Mesenchymal stem cell (in vitro differentiated cells and primary cell): ENCODE measurements at places on chromosomes 3 and 15.

DNA sequence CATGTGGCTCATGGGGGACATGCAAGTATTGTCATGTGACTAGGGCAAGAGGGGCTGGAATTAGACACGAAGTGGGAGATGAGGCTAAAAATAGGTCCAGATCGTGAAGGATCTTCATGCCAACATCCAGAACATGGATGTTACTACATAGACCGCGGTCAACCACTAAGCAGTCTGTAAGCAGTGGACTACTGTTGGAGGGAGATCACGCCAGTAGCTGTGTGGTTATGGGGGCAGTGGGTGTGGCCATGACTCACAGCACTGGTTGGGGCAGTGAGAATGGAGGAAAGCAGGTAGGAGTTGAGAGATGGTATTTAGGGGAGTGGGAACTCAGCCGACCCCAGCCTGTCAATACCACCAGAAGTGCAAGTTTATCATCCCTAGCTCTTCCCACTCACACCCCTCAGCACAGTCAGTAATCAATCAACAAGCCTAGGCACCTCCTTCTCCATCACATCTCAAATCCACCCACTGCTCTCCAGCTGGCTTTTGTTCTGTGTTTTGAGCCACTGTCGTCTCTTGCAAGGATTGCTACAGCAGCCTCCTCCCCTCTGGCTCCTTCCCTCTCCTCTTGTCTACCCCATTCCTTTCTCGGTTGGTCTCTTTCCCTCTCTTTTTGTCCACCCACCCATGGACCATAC is 107.2 kb upstream of the ABHD17C start:
- peak; percentile 82 for DNase-seq

DNA sequence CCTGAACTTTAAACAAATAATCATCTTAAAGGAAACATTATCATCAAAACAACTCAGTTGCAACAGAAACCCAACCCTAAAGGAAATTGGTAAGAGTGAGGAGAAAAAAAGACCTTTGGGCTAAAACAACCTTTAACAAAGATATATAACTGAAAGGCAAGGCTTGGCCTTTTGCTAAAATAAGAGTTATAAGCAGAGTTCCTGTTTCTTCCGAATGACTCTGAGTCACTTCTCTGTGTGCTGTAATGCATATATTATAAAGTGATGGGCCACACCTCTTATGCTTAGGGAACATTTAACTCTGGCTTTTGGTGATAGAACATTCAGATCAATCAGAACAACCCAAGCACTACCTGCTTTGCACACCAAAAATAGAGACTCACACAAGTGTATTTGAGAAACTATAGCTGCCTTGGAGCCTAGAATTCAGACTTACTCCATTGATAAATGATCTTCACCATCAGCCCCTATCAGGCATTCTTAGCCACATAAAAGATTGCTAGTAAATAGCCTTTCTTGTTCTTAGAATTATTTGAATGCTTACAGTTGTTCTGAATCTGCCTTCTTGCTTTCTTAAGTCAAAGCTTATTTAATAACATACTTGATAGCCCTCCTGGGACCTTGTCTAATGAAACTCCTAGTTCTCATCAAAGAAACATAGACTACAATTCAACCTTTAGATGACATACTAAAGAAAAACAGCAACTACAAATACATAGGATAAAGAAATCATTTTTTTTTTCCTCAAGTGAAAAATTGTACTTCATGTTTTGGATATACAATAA is 294.2 kb upstream of the SEMA6D start:
- peak; percentile 38 for DNase-seq

DNA sequence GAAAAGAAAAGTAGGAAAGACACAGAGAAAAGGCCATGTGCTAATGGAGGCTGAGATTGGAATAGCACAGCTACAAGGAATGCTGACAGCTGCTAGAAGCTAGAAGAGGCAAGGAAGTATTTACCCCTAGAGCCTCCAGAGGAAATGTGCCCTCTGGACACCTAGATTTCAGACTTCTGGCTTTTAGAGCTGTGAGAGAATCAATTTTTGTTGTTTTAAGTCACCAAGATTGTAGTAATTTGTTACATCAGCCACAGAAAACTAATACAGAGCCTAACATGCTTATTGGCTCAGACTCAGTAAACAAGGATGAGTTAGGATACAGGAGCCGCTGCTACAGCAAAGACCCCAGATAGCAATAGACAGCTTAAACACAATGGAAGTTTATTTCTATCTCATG is 33.1 kb upstream of the GLCE start:
- peak; percentile 6 for DNase-seq

GRCh38 chr15:39270221-39270855 is 310.5 kb upstream of the THBS1 start:
- no peak for DNase-seq

DNA sequence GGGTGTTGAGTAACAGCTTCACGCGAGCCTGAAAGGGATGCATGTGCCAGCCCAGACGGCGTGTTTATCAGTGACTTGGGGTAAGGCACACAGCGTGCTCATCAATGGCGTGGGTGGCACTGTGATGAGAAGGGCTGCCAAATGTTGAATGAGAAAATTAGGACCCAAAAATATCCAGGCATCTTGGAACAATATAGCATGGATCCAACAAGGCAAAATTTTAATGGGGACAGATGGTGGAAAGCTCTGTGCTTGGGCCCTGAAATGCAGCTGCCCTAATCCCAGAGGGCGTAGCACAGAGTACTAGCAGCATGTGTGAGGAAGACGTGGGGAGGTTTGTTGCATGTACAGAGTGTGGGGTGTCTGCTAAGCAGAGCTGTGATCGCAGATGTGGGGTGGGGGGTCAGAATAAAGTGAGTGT is 48.9 kb downstream of the SSUH2 start:
- DNase-seq: no peak

GRCh38 chr3:138381413-138381901 is 33.1 kb downstream of the MRAS start:
- DNase-seq: peak; percentile 37

GRCh38 chr15:78979456-78980320 is 34.8 kb upstream of the CTSH start:
- DNase-seq: peak; percentile 76

- peak; percentile 70 for DNase-seq
These were observed 15.1 kb downstream of the EHD4 start for GRCh38 chr15:41957021-41957897.

DNA sequence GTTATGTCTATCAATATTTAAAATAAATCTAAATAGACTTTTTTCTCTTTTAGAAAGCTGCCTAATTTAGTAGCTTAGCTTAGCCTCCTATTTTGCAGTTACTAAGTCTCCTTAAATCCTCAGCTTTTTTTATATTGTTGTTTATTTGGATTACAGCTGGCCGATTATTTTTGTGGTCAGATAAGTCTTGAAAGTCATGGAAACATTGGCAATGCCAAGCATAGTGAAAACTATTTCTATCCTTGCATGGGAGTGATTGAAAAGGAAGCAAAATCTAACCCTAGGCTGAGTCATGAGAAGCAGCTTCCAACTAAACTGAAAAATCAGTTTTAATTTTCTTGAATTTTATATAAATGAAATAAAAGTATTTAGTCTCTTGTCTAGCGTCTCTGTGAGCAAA is 1063.0 kb upstream of the GBE1 start:
- no peak for DNase-seq

GRCh38 chr3:182925330-182925943 is 54.9 kb downstream of the DCUN1D1 start:
- peak; percentile 40 for DNase-seq

- peak; percentile 86 for DNase-seq
These were observed at the start of gene SPATA12 for GRCh38 chr3:57060089-57060821. SPATA12 (plus strand) TSS chr3:57060664; CDS start chr3:57073695, 13,031 bp downstream.

DNA sequence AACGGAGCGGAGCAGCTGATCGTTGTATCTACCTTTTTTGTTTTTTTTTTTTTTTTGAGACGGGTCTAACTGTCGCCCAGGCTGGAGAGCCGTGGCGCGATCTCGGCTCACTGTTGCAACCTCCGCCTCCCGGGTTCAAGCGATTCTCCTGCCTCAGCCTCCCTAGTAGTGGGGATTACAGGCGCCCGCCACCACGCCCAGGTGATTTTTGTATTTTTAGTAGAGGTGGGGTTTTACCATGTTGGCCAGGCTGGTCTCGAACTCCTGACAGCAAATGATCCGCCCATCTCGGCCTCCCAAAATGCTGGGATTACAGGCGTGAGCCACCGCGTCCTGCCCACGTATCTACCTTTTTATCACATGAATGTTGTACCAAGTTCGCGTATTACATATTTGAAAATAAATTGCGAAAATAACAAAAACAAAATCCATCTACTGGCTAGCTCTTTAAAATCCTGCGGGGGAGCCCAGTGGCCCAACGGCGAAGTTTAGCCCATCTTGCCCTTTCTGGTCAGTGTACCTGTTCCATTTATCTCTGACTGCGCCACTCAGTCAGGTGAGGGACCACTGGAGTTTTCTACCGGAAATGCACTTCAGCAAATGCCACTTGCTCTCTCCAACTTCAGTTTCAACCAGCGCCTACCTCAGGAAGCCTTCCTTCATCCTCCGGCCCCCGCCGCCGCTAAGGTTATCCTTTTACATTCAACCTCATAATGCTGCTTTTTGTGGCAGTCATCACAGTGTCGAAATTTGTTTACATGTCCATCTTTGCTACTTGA is 1.2 kb upstream of the EIF3J start:
- no peak for DNase-seq

GRCh38 chr3:124529826-124530571 is 200.3 kb upstream of the UMPS start:
- no peak for DNase-seq

- DNase-seq: no peak
These were observed 136.1 kb upstream of the TOPAZ1 start for GRCh38 chr3:44105571-44105970.
